Type B pancreatic cell (in vitro differentiated cells): ENCODE measurements at places on chromosomes 2 and 18. TPM values are rescaled to one million over a fixed set of nuclear protein-coding genes. Genes with fewer than 3 reads are reported as not detected.

The LINC00305 gene
- total RNA-seq: not detected in 2 replicates

The FAM110C gene
- total RNA-seq: 2.3 and 2.6 TPM in 2 replicates

The GCKR gene
- 0.65 and 2.2 TPM in 2 replicates for total RNA-seq

The INHA gene
- 1.2 and 1.3 TPM in 2 replicates for total RNA-seq

The CCDC85A gene
- total RNA-seq: 2.1 and 5.4 TPM in 2 replicates

The PTPN18 gene
- total RNA-seq: 35.8 and 37.5 TPM in 2 replicates

The LTBP1 gene
- 24.8 and 53.3 TPM in 2 replicates for total RNA-seq

The LHCGR gene
- total RNA-seq: 0.40 and 0.92 TPM in 2 replicates

The CNTNAP5 gene
- 3.3 and 5.0 TPM in 2 replicates for total RNA-seq

The ADD2 gene
- 1.6 and 5.0 TPM in 2 replicates for total RNA-seq

The COBLL1 gene
- 28.2 and 32.1 TPM in 2 replicates for total RNA-seq

The HNMT gene
- total RNA-seq: 11.6 and 12.1 TPM in 2 replicates

The ALPG gene
- total RNA-seq: 0.14 and 0.88 TPM in 2 replicates

The PAIP2B gene
- 13.7 and 21.5 TPM in 2 replicates for total RNA-seq

The GAREM2 gene
- total RNA-seq: 3.1 and 16.9 TPM in 2 replicates

The TFPI gene
- 9.6 and 12.2 TPM in 2 replicates for total RNA-seq

The ZFP36L2 gene
- 198 and 437 TPM in 2 replicates for total RNA-seq

The KATNAL2 gene
- 1.9 and 8.6 TPM in 2 replicates for total RNA-seq

The CMPK2 gene
- 4.4 and 7.2 TPM in 2 replicates for total RNA-seq

The SCYGR4 gene
- not detected in 2 replicates for total RNA-seq

The SERPINB13 gene
- total RNA-seq: 3.7 and 5.9 TPM in 2 replicates

The ALPP gene
- 0.27 and 1.5 TPM in 2 replicates for total RNA-seq

The EVX2 gene
- 0.10 TPM in 1 of 2 replicates, not detected in the other for total RNA-seq

The MARCHF4 gene
- total RNA-seq: 0.93 and 1.1 TPM in 2 replicates

The FBXO48 gene
- total RNA-seq: 1.00 and 2.0 TPM in 2 replicates

The FBLN7 gene
- total RNA-seq: 4.2 and 9.5 TPM in 2 replicates

The GPC1 gene
- total RNA-seq: 58.0 and 78.0 TPM in 2 replicates

The ELOA2 gene
- not detected in 2 replicates for total RNA-seq

The TANC1 gene
- 56.9 and 138 TPM in 2 replicates for total RNA-seq

The IL1F10 gene
- total RNA-seq: not detected in 2 replicates

The GALNT3 gene
- total RNA-seq: 28.8 and 62.1 TPM in 2 replicates

The C2orf92 gene
- total RNA-seq: 9.0 and 11.5 TPM in 2 replicates

The KIAA2012 gene
- total RNA-seq: 0.12 and 1.3 TPM in 2 replicates

The GREB1L gene
- 3.6 and 6.5 TPM in 2 replicates for total RNA-seq

The LOXHD1 gene
- total RNA-seq: not detected in 2 replicates

The RGPD4 gene
- not detected in 2 replicates for total RNA-seq

The UGT1A10 gene
- not detected in 2 replicates for total RNA-seq

The MRPL53 gene
- 74.2 and 76.1 TPM in 2 replicates for total RNA-seq

The IAH1 gene
- total RNA-seq: 32.4 and 43.9 TPM in 2 replicates

The CCDC178 gene
- total RNA-seq: 0.74 and 2.8 TPM in 2 replicates

The CFAP221 gene
- total RNA-seq: 1.6 and 4.8 TPM in 2 replicates

The CHST9 gene
- 8.0 and 9.9 TPM in 2 replicates for total RNA-seq

The RPRM gene
- 6.0 and 7.3 TPM in 2 replicates for total RNA-seq

The IL37 gene
- total RNA-seq: not detected in 2 replicates

The TMEM247 gene
- total RNA-seq: not detected in 2 replicates

The REG1A gene
- 2.4 and 37.3 TPM in 2 replicates for total RNA-seq

The PTH2R gene
- 0.76 and 0.87 TPM in 2 replicates for total RNA-seq
